Kasumi-1 (cell line): ENCODE measurements at places on chromosomes 2 and 18.

DNA sequence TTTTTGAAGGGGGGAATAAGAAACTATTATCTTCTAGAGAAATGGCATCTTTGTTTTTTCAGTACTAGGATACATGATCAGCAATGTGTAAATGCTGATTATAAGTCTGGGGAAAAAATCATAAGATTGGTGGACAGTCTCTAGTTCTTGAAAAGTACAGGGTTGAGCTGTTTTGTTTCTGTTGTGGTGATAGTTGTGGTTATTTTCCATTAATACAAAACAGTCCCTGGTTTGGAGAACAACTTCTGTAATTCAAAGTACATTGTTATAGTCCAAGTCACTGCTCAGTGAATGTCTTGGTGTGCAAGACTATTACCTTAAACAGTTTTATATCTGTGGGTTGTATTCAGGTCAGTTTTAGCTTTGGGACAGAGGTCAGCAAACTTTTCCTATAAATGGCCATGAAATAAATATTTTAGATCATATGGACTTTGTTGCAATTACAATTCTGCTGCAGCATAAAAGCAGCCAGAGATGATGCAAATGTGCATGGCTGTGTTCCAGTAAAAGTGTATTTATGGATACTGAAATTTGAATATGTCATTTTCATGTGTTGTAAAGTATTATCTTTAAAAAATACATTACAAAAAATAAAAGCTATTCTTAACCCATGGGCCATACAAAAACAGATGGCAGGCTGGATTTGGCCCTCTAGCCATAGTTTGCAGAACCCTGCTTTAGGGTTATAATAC lies 111.0 kb downstream of the CERS6 start:
- DNase-seq: no peak

DNA sequence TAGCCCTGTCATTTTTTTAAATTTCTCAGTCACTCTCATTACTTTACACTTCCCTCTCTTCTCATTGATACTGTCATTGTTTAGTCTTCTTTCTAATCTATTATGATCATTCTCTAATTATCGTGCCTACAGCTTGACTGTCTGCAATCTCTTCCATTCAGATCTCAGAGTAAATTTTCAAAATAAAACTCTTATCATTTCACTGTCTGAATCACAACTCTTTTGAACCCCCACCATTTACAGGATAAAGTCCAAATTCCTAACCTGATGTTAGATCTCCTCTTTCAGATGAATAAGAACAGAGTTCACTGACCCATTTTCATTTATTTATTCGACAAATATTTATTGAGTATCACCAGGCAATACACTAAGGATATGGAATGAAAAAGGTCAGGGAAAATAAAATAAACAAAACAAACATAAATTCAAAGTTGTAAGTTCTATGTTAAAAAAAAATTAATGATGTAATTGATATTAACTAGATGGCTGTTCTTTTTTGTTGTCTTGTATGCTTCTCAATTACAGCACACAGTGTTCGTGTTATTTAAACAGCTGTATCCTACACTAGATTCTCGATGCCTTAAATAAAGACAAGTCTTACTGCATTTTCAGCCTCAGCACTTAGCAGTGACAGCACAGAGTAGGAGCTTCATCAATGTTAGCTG lies 631.0 kb downstream of the IRS1 start:
- DNase-seq: no peak

- no peak for DNase-seq
Observed at GRCh38 chr18:8515142-8515865, 93.9 kb upstream of the RAB12 start.

DNA sequence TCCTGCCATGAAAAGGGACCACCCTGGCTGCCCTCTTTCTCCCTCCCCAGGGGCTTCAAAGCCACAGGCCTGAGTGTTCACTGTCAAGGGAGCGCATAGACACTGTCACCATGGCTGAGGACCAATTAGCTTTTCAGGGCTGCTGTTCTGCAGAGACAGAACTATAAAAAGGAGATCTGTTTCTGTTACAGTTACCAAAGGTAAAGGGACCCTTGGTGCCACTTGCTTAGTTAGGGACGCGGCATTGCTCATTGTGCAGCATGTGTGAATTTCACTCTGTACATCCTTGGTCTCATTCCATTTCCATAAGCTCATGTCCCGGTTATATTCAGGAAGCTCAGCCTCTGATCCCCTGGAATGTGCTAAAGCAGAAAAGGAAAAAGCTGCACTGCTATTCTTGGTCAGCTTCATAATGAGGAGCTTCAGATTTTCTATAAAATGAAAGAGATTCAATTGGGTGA lies 55.5 kb upstream of the RNF152 start:
- DNase-seq: no peak

- DNase-seq: no peak
Observed at GRCh38 chr2:18484625-18485024, 75.8 kb downstream of the RDH14 start.

- DNase-seq: no peak
Observed at GRCh38 chr2:30899516-30900054, 92.3 kb upstream of the CAPN13 start.

GRCh38 chr2:237790353-237790752 lies 8.2 kb upstream of the RBM44 start:
- DNase-seq: no peak

DNA sequence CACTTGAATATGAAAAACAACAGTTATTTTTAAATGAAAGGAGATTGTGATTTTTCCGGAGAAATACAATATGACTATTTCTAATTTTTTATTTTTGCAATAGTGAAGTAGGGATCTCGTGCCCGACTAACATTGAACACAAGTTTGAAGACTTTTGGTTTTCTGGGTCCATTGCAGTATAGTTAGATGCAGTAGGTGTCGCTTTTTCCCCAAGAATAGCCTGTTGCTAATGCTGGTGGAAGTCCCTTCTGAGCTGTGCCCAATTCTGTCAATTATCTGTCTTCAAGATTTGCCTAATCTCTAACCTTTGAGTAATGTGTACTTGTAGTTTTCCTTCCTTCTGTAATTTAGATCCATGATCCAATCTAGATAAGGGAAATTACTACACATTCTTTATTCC lies 36.5 kb downstream of the SEMA4F start:
- peak; percentile 92 for DNase-seq

- DNase-seq: no peak
Observed at GRCh38 chr2:166410828-166411472, 35.2 kb upstream of the SCN9A start.

DNA sequence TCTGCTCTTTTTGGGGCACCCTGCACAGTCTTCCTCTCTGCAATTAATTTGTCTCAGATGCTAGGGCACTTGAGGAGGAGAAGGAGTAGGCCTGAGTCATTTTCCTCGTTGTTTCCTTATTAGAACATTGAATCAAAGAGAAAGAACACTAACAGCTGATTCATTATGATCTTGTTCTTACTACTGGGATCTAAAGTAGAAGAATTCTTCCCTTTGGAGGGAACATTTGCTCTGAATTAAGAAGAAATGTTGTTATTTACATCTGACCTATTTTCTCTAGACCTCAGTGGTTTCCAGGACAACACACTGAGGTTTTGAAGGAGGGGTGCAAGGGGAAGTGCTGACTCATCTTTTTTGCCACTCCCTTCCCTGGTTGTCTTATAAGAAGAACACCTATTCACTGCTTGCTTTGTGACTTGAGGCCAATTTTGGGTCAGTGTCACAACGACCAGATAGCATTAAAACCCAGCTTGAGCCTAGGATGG lies 24.3 kb upstream of the STAT1 start:
- DNase-seq: peak; percentile 15

- no peak for DNase-seq
Observed at GRCh38 chr18:12470382-12471075, 62.8 kb downstream of the PRELID3A start.

GRCh38 chr2:110819711-110820110 lies 87.3 kb downstream of the ACOXL start:
- no peak for DNase-seq

DNA sequence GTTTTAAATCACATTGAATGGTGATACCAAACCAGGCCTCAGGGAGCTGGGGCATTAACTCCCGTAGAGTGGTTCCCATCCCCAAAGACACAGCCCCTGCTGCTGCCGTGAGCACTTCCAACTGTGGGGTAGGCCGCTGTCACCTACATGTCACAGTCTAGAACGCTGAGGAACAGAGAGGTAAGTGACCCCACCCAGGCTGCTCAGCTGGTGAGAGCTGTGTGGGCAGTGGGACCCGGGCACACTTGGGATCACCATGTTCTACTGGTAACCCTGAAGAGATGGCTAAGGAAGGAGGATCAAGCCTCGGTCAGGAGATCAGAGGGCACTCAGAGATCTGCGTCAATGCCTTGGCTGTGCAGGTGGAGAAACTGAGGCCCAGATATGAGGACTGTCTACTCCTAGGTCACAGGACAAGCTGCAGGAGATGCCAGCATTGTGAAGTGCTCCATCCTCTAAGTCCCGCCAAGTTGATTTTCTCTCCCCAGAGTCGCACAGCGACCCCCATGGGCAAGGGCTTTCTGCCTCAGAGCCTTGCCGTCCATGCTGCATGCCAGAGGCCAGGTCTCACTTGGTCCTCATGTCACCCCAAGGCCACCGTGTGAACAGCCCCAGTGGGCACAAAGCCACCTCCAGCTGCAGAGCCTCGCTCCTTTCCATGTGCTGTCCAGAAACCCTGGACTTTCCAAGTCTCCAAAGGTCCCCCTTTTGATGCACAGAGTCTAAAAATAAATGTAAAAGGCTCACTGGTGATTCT lies 144.2 kb upstream of the OTOS start:
- no peak for DNase-seq

DNA sequence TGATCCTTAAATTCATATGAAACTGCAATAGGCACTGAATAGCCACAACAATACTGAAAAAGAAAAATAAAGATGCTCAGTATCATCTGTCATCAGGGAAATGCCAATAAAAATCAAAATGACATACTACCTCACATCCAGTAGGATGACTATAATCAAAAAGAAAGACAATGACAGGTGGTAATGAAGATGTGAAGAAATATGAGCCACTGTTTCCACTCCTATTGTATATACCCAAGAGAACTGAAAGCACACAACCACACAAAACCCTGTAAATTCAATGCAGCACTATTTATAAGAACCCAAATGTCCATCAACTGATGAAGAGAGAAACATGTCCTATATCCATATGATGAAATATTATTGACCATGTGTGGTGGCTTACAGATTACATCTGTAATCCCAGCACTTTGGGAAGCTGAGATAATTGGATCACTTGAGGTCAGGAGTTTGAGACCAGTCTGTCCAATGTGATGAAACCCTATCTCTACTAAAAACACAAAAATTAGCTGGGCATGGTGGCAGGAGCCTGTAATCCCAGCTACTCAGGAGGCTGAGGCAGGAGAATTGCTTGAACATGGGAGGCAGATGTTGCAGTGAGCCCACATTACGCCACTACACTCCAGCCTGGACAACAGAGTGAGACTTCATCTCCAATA lies 39.9 kb downstream of the MAP3K2 start:
- no peak for DNase-seq

GRCh38 chr18:58596265-58596681 lies 32.6 kb downstream of the ALPK2 start:
- no peak for DNase-seq

GRCh38 chr2:233686928-233687327 lies 5.2 kb downstream of the UGT1A7 start:
- no peak for DNase-seq

DNA sequence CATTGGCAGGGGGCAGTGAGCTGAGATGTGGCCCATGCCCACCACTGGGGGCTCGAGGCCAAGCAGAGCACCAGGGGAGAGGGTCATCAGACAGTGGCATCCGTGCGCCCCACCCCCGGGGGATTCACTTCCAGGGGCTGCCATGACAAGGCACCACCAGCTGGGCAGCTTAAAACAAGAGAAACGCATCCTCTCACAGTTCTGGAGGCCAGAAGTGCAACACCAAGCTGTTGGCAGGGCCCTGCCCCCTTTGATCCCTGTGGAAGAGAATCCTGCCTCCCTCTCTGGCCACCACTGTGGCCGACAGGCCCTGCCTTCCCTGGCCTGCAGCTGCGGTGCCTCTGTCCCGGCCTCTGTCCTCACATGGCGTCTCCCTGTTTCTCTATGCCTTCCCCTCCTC lies 187.7 kb upstream of the ID2 start:
- DNase-seq: no peak

DNA sequence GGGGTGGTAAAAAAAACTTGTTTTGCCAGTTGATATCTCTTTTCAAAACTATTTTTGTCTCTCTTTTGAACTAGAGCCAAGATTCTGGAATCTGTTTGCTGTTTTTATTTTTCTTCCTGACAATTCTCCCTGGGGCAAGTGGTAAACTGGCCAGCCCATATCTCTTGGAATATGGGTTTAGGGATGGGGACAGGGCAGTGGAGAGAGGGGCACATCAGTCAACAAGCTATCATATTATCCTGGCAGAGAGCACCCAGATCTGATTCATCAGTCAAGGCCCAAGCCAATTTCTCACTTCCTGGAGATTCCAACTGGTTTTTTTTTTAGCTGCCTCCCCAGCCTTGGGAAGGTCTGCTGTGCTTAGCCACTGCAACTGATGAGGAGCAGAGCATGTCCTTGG lies 52.3 kb downstream of the ARHGAP28 start:
- no peak for DNase-seq

DNA sequence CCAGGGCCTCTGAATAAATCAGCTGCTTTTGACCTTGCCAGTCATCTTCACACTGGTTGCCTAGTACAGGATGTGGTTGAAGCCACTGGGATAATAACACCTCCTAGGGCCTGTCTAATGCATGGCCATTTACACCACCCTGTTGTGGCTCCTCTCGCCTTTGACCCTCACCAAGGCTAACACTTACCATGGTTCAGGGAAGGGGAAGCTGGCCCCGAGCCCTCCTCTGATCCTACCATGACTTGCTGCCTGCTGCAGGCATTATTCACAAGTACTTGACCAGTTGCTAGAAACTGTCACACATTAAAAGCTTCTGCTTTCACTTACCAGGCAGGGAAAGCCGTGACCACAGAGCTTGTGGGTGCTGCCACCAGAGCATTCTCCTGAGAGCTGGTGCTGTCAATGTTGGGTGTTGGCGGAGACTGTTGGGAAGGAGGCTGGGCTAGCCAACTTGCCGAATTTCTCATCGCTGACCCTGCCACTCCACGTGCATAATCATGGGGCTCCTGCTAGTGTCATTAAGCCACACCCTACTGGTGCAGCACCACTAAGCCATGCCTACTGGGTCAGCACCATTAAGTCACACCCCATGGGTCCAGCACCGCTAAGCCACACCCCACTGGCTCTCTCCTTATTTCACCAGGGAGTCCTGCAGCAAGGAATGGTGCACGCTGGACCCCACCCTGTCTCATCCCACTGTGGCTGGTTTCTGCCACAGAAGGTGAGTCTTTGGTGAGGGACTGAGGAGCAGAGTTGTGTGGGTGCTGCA lies 47.0 kb upstream of the TTC39C start:
- peak; percentile 35 for DNase-seq

- DNase-seq: peak; percentile 24
Observed at GRCh38 chr2:84919885-84920580, 14.6 kb downstream of the TMSB10 start.

DNA sequence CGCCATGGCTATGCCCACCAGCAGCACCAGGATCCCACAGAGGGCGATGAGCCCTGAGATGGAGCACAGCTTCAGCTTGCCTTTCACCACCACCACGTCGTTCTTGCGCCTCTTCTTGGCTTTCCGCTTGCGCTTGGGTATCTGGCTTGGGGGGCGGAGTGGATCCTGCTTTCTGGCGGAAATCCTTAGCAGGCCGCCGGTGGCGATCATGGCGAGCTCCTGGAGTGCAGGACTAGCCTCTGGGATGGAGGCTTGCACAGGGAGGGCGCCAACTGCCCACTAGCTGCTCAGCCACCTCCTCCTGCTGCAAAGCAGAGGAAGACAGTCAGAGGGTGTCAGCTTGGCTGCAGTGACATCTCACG lies 3.5 kb downstream of the TMEM200C start:
- DNase-seq: no peak
